T-helper 1 cell (primary cell): ENCODE measurements at places on chromosomes 3 and 15.

- DNase-seq = no peak
Measured at GRCh38 chr3:56291244-56291680, 177.0 kb downstream of the ERC2 start.

DNA sequence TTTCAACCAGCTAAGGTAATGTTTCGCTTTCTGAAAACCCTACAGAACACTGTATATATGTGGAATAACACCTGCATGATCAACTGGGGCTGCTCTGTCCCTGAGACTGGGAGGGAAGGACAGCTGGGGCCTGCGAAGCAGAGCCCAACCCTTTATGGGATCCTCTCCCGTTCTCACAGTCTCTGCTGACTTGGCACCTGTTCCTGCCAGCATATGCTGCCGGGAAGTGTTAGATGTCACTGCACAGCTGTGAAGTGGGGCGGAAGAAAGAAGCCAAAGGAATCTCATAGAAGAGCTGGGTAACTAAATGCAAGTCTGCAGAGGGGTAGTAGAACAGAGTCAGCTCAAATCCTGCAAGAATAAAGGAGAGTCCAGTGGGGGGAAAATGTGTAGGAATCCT is 29.6 kb downstream of the LRRC3B start:
- no peak for DNase-seq

DNA sequence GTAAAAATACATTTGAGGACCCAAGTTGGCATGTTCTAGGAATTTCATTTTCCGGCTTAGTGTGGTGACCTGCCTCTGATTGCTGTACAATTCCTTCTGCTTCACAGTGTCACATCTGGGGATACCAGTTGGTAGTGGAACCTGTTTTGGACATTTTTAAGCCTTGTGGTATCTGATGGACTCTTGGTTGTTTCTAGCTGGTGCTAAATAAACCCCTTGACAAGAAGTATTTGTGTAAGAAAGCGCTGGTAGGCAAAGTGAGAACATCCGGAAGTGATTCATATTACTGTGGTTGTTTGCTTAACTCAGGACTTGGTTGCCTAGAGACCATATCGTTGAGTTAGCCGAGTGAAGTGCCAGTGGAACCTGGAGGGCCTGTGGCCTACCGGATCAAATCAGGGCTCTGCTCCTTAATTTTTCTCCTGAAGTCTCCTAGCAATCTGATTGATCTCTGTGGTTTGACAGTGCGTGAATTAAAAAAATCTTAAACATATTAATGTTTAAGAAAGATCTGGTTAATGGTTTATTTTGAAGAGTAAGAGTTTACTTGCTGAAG is 12.8 kb downstream of the IQGAP1 start:
- DNase-seq = peak; percentile 56

GRCh38 chr15:69648212-69648611 is 195.6 kb downstream of the RPLP1 start:
- DNase-seq = no peak

DNA sequence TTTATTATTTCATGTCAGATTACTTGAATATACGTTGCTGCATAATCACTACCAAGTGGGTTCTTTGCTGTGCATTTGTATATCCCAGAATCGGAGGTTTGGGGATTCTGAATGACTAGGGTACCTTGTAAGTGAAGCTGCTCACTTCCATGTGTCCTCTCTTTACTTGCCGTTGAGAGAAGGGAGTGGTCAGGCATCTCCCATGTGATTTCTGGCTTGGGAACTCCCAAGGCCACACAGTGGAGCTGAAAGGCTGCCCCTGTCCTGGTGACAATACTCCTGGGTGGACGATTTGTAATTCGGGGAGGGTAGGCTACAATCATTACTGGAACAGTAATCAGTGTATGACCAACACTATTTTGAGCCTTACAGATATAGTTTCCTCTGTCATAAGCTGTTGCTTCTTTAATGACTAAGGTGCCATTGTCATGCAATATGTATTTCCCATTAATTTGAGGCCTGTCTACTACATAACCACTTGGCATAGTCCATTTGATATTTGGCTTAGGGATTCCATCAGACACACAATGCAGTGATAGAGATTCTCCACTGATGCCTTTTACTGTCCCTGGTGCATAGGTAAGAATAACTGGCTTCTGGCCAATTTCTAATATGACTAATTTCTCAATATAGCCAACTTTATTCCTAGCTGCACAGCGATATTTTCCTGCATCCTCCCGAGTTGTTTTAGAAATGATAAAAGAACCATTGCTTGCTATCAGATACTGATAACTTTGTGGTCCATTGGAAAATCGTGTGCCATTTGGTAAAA is 24.0 kb downstream of the IGSF10 start:
- no peak for DNase-seq

- DNase-seq = no peak
Measured at GRCh38 chr3:150878996-150879575, 26.2 kb downstream of the MINDY4B start.

DNA sequence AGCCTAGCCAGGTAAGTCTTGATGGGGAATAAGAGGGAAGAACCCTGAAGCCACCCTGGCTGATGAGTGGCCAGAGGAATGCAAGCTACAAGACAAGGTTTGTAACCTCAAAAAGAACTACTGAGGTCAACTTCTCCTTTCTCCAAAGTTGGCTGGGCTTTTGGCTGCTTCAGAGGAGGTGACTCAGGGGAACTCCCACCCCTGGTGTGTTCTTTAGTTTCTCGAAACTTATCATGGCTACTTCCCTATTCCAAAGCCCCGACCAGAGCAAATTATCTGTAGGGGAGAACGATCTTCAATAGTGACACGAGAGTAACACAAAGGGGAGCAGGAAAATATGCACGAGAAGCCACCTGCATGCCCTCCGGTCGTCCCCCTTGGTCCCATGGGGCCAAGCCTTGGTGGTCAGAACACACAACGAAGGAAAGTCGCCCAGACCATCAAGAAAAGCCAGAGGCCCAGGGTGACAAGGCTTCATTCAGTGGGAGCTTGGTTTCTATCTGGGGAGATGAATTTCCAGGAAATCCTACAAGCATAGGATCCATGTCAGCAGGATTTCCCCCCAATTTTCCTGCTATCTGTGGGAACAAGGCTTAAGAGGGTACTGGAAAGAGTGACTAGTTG is 6.5 kb upstream of the BCL2A1 start:
- no peak for DNase-seq

- no peak for DNase-seq
Measured at GRCh38 chr15:71334873-71335272, 219.6 kb downstream of the THSD4 start.
